ENCODE measurements at places on chromosomes 2 and 18.

DNA sequence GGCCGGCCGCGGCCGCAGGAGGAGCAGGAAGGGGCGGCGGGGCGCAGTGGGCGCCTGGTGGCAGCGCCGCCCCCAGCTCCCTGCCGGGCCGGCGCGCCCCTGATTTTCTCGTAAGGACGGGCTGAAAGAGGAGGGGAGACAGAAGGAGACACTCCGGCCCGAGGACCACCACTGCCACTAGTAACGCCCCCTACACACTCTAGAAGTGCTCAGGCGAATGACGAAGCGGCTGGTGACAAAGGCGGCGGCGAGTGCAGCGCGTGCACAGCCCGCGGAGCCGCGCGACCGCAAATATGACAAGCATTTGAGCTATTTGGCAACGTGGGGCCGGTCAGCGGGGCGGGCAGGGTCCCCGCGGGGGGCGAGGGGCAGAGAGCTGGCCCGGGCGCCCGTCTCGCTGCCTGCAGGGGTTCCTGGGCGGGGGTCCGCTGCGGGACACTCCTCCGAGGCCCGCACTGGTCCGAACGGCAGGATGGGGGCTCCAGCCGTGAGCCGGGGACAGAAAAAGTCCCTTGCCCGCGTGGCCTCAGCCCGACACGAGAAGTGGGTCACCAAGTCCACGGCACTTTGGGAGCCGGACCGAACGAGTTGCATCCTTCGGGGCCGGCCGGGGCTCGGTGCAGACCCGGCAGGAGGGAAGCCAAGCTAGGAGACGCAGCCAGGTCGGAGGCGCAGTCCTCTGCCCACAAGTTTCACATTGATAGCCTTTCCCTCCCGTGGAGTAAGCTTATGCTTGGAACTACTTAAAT lies 524 bp upstream of the SERTAD2 start:
- peak; percentile 55 for DNase-seq

DNA sequence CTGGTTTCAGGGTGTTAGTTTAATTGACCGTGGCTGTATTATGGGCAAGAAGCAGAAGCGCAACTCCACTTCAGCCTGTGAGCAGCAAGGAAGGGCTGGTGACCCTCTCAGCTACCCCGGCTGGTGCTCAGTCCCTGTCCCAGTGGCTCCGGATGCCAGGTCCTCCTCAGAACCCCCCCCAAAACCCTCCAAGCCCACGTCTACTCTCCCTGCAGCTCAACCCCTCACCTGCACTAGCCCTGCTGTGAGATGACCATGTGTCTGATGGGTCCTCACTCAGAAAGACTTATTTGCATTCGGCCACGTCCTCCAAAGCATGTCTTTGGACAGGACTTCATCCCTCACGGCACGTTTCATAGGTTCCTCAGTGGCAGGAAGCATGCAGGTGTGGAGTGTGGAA lies 119.7 kb upstream of the ALKAL2 start:
- DNase-seq = no peak

DNA sequence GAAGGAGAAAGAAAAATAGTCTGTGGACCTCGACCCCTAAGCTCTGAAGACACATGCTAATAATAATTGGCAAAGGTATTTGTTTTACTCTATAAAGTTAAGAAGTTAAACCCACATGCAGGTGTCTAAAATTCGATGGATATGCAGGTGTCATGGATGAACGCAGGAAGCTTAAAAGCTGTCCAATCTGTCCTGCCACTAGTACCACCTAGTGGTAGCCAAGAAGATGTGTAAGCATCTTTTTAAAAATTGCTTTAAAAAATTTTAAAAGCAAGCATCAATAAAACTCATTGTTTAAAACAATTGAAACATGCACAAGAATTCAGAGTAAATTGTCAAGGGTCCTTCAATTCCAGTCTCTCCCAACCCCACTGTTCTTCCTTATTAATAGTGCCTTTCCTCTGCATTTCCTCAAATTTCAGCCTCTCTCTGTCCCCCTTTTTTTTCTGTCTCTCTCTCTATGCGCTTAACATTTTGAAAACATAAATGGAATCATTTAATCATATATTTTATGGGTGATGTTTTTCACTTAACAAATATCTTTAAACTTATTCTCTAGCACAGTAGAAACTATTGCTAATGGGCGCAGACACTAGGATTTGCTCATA lies 30.6 kb upstream of the PPP3R1 start:
- no peak for DNase-seq

GRCh38 chr18:35982409-35983114 lies 10.1 kb downstream of the RMP24 start:
- no peak for DNase-seq

GRCh38 chr2:200762127-200762526 lies 49.6 kb upstream of the BZW1 start:
- DNase-seq = no peak

DNA sequence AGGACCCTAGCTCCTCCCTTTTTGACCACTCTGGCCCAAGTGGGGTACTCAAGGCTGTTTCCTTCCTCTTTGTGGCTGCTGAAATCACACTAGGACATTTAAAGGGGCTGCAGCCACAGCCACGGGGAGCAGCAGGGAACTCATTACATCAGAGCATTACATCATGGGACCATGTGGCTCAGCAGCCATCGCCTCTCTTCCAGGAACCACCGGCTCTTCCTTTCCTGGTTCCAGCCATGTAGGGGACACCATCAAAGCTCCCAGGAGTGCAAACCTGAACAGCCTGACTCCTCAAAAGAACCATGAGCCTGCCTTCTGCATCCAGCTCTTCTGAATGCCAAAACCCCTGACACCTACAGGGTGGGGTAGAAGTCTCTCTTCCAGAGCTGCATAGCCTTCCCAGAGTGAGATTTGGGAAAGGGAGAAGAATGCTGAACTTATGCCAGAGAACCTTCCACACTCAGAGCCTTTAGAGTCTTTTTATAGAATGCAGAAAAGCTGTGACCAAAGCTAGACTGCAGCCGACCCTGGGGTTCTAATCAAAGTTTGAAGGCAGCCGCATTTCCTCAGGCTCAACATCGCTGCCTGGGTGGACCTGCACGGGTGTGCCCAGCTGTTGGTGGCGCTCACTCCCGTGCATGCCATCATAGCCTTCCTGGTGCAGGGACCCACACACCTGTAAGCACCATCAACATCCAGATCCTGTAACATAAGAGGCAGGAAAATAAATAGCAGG lies 121.7 kb downstream of the KLHL29 start:
- no peak for DNase-seq

DNA sequence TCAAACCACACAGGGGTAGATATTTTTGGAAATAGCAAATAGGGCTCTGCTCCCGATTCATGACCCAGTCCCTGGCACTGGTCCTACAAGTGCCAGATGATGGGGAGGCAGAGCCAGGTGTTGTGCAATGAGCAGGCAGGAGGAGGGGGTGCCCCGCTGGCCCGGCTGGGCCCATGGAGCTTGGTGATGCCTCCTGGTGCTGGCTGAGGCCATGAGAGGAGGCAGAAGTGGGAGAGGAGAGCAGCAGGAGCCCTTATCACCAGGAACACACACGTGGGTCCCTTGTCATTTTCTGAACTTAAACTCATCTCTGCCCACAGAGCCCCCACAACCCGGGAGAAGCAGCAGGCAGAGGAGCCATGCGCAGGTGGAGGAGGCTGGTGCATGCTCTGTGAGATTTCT lies 90.5 kb upstream of the MAPK4 start:
- DNase-seq = no peak

- no peak for DNase-seq
These were observed 397.8 kb downstream of the GALR1 start for GRCh38 chr18:77647472-77647871.

GRCh38 chr18:32553174-32553573 lies 82.5 kb upstream of the GAREM1 start:
- DNase-seq = no peak

DNA sequence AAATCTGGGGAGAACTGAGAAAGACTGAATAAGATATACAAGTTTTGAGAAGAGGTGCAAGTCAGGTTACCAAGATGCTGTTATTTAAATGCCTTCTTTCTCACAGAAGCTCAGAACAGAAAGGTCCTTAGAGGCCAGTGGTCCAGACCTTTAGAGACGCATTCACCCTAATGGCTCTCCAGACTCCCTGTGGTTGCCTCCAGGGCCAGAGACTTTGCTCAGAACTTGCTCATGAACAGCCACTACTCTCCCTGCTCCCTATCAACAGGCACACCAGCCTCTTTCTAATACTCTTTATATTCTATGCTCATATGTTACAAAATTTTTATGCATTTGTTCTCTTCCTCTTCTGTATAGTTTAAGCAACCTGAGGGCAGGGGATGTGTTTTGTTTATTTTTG lies 349.0 kb upstream of the TNP1 start:
- no peak for DNase-seq

DNA sequence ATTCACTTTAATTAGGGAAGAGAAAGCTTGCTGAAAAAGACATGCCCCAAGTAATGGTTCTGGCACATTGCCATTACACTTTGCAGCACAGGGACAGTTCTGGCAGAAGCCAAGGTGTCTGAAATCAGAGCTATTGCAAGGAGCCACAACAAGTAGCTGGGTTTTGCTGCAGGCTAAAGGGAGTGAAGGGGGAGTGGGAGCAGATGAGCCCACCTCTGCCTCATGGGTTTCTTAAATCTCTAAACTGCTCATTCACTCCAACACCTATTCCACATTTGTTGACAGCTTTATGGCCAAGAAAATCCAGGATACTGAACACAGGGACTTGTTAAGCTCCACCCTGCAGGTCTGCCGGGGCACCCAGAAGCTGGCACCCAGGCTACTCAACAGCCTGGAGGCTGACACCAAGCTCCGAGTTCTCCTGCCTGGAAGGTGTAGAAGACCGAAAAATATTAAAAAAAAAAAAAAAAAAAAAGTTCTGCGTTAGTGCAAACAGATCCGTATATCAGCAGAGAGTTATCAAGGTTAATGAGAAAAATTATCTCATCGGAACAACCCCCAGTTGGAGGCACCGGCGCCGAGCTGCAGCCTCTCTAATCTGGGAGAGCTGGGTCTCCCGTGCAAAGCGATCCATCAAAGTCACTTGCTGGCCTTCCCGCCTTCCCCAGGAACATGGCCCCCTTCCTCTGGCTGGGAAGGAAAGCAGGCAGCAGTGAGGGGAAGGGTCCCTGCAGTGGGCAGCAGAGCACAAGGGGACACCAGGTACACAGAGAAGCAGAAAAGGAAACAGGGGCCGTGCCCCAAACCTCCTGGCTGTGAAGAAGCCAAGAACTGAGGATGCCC lies 123.7 kb downstream of the HNMT start:
- no peak for DNase-seq

- no peak for DNase-seq
These were observed 117.9 kb upstream of the NETO1 start for GRCh38 chr18:72985686-72986085.

- DNase-seq = no peak
These were observed 156.3 kb upstream of the SLC1A4 start for GRCh38 chr2:64832936-64833335.

DNA sequence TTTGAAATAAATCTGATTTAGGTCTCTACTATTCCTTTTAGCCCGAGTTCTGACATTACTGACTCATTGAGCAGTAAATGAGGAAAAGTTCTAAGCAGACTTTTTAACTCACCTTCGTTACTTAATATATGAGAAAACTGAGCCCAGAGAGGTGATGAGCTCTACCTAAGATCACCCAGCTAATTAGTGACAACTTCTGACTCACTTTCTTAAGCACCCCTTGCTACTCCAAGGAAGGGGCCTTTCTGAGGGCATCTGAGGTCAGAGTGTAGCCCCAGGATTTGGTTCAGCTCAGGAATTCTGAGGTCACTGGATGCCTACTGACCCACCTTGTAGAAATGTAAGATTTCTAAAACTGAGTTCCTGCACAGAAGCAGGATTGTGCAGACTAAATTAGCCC lies 102.2 kb upstream of the FZD5 start:
- no peak for DNase-seq

GRCh38 chr2:168666339-168666738 lies 136.1 kb upstream of the NOSTRIN start:
- no peak for DNase-seq
